ENCODE measurements at places on chromosomes 11 and 22. TPM values are rescaled to one million over a fixed set of nuclear protein-coding genes. Genes with fewer than 3 reads are reported as not detected.
A peak's percentile ranks its signal among the peaks of the same experiment; 100 is the strongest.

DNA sequence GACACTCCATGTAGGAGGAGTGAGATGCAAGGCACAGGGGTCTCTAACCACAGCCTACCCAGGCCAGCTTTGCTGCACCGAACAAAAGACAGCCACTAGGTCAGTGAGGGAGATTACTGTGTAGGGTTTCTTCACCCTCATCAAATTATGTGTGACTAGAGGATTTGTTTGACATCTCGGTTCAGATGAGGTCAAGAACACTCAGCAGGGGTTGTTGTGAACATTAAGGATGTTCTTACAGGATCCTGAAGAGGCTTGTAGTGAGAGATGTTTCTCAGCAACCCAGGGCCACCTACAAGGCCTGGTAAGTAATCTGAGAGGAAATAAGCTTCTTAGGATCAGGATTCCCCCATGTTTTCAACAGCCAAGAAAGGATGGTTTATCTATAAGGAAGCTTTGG lies 202.1 kb downstream of the NXPE2 start:
- no peaks in the 10 kb centered on the region for H3K4me1 ChIP-seq
- H3K36me3 ChIP-seq: no peaks in the 10 kb centered on the region
- H3K27me3 ChIP-seq: no peaks in the 10 kb centered on the region

- H3K4me1 ChIP-seq: no peaks in the 10 kb centered on the region
- H3K4me3 ChIP-seq: no peak overlapping the region
- DNase-seq: no peak
- no peaks in the 10 kb centered on the region for H3K27me3 ChIP-seq
- H3K27ac ChIP-seq: no peak overlapping the region
- H3K36me3 ChIP-seq: no peaks in the 10 kb centered on the region
These were observed 592.4 kb downstream of the TBC1D22A start for GRCh38 chr22:47354668-47355387.

DNA sequence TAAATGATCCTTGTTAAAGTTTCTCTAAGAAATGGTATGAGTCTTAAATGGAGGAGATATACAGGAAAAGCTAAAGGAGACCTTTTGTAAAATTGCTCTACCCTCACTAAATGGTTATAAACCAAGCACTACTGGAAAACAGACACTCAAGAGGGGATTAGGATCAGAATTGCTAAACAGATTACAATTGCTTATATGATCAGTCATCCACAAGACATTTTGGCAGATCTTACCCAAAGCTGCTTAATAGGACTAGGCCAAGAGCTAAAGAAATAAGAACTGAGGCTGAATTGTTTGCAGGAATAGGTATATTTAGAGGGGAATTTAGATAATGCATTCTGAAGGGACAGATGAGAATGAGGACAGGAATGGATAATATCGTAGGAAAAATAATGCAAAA lies 9.5 kb downstream of the HARBI1 start:
- no peak for DNase-seq
- peaks cover 11% of the 10 kb centered on the region for H3K4me1 ChIP-seq
- H3K4me3 ChIP-seq: no peak overlapping the region
- peaks cover 7% of the 10 kb centered on the region for H3K36me3 ChIP-seq
- H3K27me3 ChIP-seq: no peaks in the 10 kb centered on the region

DNA sequence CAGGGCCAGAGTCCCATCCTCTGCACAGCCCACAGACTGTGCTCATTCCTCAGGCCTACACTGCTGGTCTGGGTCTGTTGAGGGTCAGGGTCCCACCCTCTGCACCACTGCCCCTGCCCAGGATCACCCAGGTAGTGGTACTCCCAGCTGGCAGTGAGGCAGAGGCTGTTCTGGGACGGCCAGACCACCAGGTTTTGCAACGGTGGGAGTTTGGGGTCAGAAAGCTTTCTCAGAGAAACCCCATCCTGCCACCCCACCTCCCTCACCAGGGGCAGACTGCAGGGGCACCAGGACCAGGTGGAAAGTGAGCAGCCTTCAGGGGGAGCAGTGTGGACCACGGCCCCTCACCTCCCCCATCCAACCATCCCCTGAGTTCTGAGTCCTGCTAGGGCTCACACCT lies 10.8 kb downstream of the NPTXR start:
- no peak overlapping the region for H3K27ac ChIP-seq
- H3K4me1 ChIP-seq: no peaks in the 10 kb centered on the region
- H3K4me3 ChIP-seq: no peak overlapping the region
- H3K27me3 ChIP-seq: peaks cover 25% of the 10 kb centered on the region
- no peaks in the 10 kb centered on the region for H3K36me3 ChIP-seq

GRCh38 chr11:120590472-120590871 lies 78.9 kb downstream of the GRIK4 start:
- DNase-seq: no peak
- H3K27me3 ChIP-seq: no peaks in the 10 kb centered on the region
- no peaks in the 10 kb centered on the region for H3K4me1 ChIP-seq
- no peak overlapping the region for H3K4me3 ChIP-seq

GRCh38 chr11:124069429-124070401 lies 28.6 kb upstream of the OR10G7 start:
- no peaks in the 10 kb centered on the region for H3K36me3 ChIP-seq
- no peak overlapping the region for H3K27ac ChIP-seq

- no peaks in the 10 kb centered on the region for H3K36me3 ChIP-seq
- H3K4me1 ChIP-seq: no peaks in the 10 kb centered on the region
- no peak for DNase-seq
- H3K27ac ChIP-seq: no peak overlapping the region
- no peaks in the 10 kb centered on the region for H3K27me3 ChIP-seq
These were observed 105.9 kb downstream of the C11orf58 start for GRCh38 chr11:16844268-16844771.

GRCh38 chr11:30174265-30175020 lies 56.4 kb upstream of the FSHB start:
- H3K4me1 ChIP-seq: no peaks in the 10 kb centered on the region
- H3K27me3 ChIP-seq: no peaks in the 10 kb centered on the region

DNA sequence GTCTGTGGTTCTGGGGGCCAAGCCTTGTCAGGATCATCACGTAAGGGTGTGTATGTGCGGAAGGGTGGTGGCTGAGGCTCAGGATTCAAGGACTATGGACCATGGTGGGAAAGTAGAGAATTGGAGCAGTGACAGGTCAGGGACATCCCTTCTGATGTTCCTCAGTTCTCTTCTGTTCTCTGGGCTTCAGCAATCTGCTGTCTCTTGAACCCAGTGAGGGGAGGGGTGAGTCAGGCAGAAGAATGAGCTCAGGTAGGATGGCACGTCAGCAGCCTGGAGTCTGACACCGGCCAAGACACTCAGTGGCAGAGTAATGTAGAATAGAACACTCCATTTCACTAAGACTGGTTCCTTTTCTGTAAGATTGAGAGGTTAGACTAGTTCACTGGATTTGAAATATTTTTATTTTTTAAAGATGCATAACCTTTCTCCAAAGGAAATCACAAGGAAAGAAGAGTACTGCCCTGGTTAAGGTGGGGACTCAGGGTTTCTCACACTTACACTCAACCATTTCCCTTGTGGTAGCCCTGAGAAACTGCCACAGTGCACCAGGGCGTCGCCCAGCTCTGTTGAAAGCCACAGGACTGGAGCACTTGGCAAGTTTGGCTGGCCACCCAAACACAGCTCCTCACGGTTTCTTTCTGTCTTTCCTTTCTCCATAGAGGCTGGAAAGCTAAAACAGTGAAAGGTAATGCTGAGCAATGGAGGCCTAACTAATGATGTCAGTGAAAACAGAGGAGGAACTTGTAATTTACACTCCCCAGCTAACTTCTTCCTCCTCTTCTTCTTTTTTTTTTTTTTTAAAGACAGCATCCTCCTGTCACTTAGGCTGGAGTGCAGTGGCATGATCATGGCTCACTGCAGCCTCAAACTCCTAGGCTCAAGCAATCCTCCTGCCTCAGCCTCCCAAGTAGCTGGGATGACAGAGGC lies 23.1 kb upstream of the MICAL2 start:
- peak overlapping the region; percentile 83 for H3K27ac ChIP-seq
- DNase-seq: peak; percentile 41
- H3K4me1 ChIP-seq: peaks cover 16% of the 10 kb centered on the region

- H3K4me1 ChIP-seq: no peaks in the 10 kb centered on the region
- DNase-seq: no peak
- peaks cover 46% of the 10 kb centered on the region for H3K27me3 ChIP-seq
These were observed 4.2 kb downstream of the MRGPRF start for GRCh38 chr11:69008737-69009440.

DNA sequence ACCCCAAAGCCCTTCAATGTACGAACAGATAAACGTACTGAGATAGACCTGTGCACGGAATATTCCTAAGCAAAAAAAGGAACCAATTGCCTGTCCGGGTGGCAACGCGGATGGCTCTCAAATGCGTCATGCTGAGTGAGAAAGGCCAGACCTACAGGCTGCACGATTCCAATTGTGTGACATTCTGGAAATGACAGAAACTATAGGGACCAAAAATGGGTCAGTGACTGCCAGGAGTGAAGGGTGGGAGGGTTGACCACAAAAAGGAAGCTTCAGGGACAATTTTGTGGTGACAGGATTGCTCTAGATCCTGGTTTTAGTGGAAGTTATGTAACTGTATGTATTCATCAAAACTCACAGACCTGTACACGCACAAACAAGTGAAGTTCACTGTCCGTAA lies 24.0 kb upstream of the SYT8 start:
- peaks cover 10% of the 10 kb centered on the region for H3K27me3 ChIP-seq
- no peaks in the 10 kb centered on the region for H3K36me3 ChIP-seq
- no peak for DNase-seq
- no peak overlapping the region for H3K4me3 ChIP-seq
- H3K4me1 ChIP-seq: no peaks in the 10 kb centered on the region
- H3K27ac ChIP-seq: no peak overlapping the region

GRCh38 chr11:60375316-60375715 lies 3.0 kb upstream of the MS4A7 start:
- H3K36me3 ChIP-seq: no peaks in the 10 kb centered on the region
- H3K27ac ChIP-seq: no peak overlapping the region
- H3K4me3 ChIP-seq: no peak overlapping the region
- no peaks in the 10 kb centered on the region for H3K27me3 ChIP-seq
- no peak for DNase-seq

DNA sequence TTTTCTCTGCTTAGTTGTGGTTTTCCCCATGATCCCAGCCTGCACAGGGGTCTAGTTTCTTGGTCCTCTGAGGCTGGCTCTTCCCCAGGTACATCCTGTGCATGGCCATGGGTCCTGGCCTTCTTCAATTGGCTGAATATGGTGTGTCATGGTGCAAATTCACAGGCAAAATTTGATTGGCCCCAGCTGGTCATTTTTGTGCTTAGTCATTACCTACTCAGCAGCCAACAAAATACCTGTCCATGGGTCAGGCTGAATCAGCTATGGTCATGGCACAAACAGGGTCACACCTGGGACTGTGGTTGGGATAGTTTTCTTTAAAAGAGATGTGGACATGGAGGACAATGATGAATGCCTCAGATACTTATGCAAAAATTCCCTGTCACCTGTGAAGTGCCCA lies 85.7 kb downstream of the CSNK2A3 start:
- no peak for DNase-seq
- H3K27me3 ChIP-seq: no peaks in the 10 kb centered on the region
- H3K27ac ChIP-seq: no peak overlapping the region
- H3K4me1 ChIP-seq: peaks cover 10% of the 10 kb centered on the region
- H3K36me3 ChIP-seq: no peaks in the 10 kb centered on the region

DNA sequence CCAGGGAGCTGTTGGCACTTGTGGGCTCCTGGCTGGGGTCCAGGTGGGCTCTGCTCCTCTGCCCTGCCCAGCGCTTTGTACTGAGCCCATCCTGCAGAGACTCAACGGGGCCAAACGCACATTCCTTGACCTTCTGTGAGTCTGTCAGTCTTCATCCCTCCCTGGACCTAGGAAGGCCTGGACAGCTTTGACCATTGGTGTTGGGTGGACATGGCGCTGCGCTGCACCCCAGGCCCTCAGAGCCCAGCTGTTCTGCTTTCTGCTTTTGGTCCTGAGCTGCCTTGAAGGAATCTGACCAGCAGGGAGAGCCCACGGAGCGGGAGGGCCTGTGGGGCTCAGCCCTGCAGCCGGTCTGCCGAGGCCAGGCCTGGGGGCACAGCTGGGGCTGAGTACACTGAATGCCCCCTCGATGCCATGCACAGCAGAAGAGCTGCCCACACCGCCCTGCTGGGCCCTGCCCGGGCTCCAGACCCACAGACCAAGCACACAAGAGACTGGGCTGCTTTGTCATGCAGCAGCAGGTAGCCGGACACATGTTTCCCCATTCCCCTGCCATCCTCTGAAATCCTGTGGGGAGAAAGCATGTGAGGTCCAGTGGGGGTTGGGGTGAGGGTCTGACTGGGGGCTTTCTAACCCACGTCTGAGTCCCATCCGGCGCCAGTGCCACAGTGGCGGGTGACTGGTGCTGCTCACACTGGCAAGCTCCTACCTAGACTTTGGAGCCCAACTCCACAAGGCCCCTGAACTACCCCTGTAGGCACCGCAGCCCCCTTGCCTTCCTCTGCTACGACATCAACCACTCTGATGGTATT lies 24.1 kb upstream of the CCDC188 start:
- H3K27me3 ChIP-seq: no peaks in the 10 kb centered on the region
- no peaks in the 10 kb centered on the region for H3K36me3 ChIP-seq
- H3K4me3 ChIP-seq: no peak overlapping the region
- no peak overlapping the region for H3K27ac ChIP-seq

- no peak overlapping the region for H3K4me3 ChIP-seq
- H3K27me3 ChIP-seq: no peaks in the 10 kb centered on the region
- no peak for DNase-seq
- H3K36me3 ChIP-seq: no peaks in the 10 kb centered on the region
- H3K4me1 ChIP-seq: no peaks in the 10 kb centered on the region
These were observed 68.5 kb upstream of the MPEG1 start for GRCh38 chr11:59281177-59281576.

DNA sequence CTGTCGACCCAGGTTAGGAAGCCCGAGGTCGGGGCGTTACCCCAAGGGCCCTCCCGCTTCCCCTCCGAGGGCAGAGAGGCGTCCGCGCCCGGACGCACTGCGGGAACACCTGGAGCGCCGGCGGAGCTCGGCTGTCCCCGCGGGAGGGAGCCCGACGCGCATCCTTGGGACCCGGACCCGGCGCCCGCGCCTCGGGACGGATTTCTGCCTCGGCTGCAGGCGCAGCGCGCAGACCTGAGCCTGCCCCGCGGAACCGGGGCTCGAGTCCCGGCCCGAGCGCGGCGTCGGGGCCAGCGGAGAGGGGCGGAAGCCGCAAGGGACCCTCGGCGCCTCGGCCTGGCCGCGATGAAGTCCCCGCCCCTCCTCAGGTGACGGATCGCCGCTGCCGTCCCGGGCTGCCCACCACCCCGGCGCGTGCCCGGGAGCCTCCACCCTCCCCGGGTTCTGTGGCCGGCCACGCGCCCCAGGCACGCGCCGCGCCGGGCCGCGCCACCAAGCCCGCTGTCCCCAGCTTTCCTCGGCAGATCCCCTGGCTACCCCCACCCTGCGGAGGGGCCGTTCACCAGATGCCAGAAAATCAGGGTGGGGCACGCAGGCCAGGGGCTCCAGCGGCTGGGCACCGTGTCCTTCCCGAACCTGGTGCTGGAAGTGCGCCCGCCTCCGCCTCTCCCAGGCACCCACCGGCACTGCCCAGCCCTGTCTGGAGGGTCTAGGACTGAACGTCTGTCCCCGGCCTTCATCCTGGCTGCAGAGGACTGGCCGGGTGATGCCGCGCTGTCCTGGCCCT lies 410 bp downstream of the GLB1L3 start:
- H3K4me3 ChIP-seq: peak overlapping the region; percentile 25
- DNase-seq: no peak
- H3K36me3 ChIP-seq: no peaks in the 10 kb centered on the region
- no peak overlapping the region for H3K27ac ChIP-seq
- H3K4me1 ChIP-seq: no peaks in the 10 kb centered on the region

Gene LMO2
- total RNA-seq: 18.4 TPM

Gene APOA5
- not detected for total RNA-seq

Gene BIRC3
- 1.7 TPM for total RNA-seq

Gene SRSF8
- total RNA-seq: 18.2 TPM

Gene CLTCL1
- 311 TPM for total RNA-seq

Gene TENM4
- 0.82 TPM for total RNA-seq

Gene ZBTB16
- 162 TPM for total RNA-seq

Gene ELFN2
- not detected for total RNA-seq

Gene PTPMT1
- 87.9 TPM for total RNA-seq

Gene TRIM48
- total RNA-seq: not detected

Data from gastrocnemius medialis (tissue), 4 donors.